G401 (cell line): ENCODE measurements at places on chromosomes 6 and 20.

GRCh38 chr6:56860475-56860874 lies 94.4 kb upstream of the BEND6 start:
- DNase-seq, result no peak

DNA sequence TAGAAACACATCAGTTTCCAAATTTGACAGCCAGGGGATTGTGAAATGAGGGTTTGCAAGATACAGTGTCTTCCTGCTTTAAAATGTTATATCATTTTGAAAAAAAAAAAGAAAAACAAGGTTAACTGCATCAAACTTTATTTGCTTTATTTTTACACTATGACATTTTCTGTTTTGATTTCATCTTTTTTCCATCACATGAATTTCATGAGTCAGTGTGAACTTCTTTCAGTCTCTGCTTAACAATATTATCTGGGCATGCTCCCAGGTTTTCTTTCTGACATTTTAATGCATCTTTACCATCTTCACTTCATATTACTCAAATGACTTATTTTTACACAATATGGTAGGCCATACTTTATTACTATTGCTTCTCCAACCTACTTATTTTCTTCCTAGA lies 1.9 kb downstream of the NCOA7 start:
- DNase-seq, result no peak

DNA sequence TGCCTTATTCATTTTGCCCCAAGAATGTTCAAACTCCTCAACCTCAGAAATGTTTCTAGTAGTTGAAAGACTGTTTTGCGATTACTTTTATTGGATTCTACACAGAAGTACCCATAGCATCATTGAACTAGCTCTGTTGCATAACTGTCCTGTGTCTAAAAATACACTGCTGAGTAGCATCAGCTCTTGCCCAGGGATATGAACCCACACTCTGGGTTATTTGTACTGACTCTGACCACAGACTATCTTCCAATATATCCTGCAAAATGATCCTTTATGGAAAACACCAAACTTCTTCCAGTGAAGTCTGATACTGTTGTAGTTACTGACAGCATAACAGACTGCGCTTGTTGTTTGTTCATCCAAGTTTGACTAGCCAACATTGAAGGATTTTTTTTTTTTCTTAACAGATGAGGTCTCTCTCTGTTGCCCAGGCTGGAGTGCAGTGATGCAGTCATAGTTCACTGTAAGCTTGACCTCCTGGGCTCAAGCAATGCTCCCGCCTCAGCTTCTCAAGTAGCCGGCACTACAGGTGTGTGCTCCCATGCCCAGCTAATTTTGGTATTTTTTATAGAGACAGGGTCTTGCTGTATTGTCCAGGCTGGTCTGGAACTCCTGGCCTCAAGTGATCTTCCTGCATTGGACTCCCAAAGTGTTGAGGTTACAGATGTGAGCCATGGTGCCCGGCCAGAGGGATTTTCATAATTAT lies 49.9 kb downstream of the TULP4 start:
- DNase-seq, result peak; percentile 80

GRCh38 chr20:61879694-61880093 lies 186.0 kb downstream of the TAF4 start:
- no peak for DNase-seq

DNA sequence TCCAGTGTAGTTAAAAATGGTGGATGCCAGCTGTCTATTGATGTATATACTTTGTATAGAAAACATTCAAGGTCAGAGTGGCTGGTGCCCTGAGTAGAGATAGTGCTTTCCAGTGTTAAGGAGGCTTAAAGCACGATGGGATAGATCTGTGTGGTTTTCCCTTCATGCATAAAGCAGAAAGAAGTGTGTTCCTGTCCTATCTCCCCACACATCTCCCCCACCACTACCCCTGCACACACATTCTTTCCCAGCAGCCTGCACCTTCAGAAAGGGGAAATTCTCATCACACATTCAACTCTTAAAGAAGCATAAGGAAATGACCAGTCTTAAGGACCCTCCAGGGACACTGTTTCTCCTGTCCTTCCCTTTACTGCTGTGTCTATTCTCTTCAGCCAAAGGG lies 221.7 kb upstream of the TAB2 start:
- DNase-seq, result no peak

- no peak for DNase-seq
Measured at GRCh38 chr6:135383301-135383700, 114.2 kb downstream of the AHI1 start.

- peak; percentile 65 for DNase-seq
Measured at GRCh38 chr6:166626177-166627032, 646 bp downstream of the RPS6KA2 start.

DNA sequence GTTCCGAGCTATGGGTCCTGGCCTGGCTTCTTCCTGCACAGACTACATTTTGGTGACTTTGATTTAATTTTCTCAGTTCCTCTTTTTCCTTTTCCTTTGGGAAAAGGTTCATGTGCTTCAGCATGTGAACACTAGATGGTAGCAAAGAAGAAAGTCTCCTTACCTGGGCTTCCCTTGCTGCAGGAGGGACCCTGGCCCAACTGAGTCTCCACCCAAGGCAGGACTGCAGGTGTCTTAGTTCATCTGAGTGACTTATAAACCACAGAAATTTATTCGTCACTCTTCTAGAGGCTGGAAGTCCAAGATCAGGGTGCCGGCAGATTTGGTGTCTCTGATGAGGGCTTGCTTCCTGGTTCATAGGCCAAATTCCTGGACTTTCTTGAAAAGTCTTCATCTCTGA lies 163.2 kb downstream of the SYCP2 start:
- peak; percentile 37 for DNase-seq

DNA sequence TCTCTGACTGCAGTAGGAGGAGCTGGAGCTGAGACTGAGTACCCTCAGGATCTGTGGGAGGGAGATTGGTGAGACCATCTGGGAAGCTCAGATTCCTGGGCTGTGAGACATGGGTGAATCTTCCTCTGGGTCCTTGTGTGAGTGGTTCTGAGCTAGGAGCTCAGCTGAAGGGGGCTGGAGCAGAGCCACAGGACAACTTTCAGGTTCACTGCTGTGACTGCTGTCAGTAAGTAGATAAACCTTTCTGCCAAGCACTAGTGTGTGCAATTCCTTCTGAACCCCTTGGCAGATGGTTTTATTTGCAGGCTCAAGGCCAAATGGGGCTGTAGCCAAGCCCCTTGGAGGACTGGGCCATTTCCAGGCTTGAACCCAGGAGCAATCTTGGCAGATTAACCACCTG lies 49.6 kb upstream of the SNAP91 start:
- peak; percentile 11 for DNase-seq

DNA sequence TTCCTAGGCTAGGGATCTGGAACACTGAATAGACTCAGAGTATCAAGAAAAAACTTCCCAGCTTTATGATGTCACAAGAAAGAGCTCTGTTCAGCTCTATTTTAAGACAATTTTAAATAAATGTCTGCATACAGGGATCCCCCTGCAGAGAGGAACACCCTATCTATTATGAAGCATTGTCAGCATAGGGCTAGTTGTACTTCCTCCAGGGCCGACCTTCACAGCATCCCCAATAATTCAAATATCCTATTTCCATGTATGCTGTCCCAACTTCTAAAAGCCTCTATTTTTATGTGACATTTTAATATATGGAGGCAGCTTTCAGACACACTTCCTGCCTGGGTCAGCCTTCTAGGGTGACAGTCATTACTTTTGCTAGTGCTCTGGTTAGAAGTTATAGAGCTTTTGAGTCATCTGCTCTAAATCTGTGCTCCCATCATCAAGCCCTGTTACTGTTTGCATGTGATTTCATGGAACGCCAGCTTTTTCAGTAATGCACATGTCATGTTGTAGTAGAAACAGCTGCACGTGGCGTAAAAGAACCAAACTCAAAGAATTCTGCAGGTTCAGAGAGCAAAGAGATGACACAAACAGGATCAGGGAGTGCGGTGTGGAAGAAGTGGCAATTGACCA lies 189.2 kb downstream of the ADGB start:
- DNase-seq, result no peak

DNA sequence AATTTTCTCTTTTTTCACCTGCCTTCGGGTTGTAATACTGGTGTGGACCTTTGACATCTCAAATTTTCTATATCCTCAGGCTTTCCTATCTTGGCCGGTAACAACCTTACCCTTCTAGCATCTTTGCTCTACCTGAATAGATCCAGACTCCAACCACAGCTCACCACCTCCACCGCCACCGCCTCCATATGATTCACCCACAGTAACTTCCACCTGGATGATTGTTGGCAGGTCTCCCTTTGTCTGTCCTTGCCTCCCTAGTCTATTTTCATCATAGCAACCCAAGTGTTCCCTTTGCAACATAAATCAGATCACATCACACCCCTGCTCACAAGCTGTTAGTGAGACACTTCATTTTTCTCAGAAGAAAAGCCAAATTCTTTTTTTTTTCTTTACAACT lies 525.8 kb upstream of the POU3F2 start:
- DNase-seq, result no peak

DNA sequence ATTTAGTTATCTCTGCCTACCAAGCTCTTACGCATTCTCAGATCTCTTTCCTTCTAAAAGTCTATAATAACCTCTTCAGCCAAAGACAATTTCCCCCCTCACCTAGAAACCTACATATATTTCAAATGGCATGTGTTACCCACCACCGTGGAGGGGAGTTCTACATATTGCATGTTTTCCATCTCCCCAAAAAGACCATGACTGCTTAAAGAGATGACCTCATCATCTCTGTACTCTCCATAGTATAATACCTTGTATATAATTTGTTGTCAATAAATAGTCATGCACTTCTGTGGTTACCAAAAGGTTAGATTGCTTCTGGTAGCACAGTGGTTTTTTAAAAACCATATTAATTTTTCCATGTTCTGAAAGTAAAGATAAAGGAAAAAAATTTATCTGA lies 148.4 kb downstream of the TBX18 start:
- no peak for DNase-seq

- peak; percentile 72 for DNase-seq
Measured at GRCh38 chr6:158284007-158284875, 28.0 kb upstream of the TULP4 start.

DNA sequence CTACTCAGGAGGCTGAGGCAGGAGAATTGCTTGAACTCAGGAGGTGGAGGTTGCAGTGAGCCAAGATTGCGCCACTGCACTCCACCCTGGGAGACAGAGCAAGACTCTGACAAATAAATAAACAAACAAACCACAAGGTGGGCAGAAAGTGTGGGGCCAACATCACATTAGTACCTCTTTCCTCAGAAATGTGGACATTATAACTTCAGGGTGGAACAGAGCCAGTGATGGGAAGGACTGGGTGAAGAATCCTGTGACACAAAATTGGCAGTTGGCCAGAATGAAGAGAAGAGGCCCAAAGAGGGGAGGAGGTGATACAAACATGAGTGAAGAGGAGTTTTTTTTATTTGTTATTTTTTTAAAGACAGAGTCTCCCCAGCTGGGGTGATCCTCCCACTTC lies 50.6 kb downstream of the NUP153 start:
- no peak for DNase-seq

- DNase-seq, result no peak
Measured at GRCh38 chr20:17650301-17651128, 31.5 kb downstream of the RRBP1 start.

- DNase-seq, result no peak
Measured at GRCh38 chr6:5054245-5054873, 30.8 kb upstream of the PPP1R3G start.

GRCh38 chr6:44185953-44186634 lies 27.5 kb downstream of the CAPN11 start:
- no peak for DNase-seq

DNA sequence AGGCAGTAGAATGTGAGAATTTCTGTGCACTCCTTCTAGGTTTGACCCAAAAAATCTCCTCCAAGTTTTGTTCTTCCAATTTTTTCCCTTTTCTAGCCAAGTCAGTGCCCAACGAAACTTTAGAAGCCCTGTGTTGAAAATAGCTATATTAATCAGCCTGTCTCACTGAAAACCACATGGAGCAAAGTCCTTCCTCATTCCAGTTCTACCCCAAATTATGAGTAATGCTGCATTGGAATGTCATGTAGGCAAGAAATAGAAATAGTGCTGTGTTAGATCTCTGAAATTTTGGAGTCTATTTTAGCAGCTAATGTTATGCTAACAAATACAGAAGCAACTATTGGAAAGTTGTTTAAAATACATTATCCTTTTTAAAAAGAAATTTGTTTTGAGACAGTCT lies 725.5 kb downstream of the TBC1D32 start:
- DNase-seq, result no peak

- DNase-seq, result no peak
Measured at GRCh38 chr6:153086225-153086990, 44.7 kb downstream of the RGS17 start.

DNA sequence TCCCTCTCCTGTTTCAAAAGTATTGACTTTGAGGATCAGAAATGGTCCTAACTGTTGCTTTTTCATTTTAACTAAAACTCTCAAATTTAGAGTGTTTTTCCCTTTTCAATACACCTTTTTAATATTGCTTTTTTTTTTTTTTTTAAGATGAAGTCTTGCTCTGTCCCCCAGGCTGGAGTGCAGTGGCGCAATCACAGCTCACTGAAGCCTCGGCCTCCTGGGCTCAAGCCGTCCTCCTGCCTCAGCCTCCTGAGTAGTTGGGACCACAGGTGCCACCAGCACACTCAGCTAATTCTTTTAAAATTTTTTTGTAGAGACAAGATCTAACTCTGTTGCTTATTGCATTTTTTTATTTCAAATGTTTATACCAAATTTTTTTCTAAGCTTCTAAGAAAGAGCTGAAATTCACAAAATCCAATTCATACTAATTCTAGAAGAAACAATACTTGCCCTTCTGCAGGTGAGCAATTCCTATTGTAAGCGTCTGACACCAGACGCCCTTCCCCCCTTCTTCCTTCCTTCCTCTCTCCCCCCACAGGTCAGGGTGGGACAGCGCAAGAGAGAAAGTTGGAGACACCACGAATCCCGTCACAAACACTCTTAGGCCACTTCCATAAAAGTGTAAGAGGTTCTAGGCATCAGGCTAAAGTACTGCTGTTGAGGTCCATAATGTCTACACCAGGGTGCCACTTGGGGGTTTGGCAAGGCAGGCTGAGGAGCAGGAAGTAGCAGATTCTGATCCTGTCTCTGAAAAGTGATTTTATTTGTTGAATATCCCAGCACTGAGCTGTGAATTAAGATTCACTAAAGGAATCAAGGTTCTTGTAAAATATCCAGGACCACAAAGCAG lies 12.8 kb downstream of the DLL1 start:
- no peak for DNase-seq

DNA sequence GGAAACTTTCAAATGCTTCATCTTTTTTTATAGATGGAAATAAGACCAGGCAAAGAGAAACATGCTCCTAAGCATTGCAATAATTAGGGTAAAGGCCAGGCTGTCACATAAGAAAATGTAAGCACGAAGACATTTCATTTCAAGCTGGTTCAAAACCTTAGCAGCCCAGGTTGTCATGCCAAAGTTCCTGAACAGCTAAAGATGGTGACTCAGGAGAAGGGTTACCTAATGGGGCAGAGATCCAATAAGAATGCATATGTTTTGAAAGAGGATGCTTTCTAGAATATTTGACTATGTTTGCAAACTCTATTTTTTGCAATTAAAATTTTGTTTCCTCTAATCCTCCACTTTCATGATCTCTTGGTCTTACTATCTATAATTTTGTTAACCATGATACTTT lies 65.6 kb upstream of the PHACTR2 start:
- DNase-seq, result no peak
